ENCODE measurements at places on chromosomes 13 and 19.

DNA sequence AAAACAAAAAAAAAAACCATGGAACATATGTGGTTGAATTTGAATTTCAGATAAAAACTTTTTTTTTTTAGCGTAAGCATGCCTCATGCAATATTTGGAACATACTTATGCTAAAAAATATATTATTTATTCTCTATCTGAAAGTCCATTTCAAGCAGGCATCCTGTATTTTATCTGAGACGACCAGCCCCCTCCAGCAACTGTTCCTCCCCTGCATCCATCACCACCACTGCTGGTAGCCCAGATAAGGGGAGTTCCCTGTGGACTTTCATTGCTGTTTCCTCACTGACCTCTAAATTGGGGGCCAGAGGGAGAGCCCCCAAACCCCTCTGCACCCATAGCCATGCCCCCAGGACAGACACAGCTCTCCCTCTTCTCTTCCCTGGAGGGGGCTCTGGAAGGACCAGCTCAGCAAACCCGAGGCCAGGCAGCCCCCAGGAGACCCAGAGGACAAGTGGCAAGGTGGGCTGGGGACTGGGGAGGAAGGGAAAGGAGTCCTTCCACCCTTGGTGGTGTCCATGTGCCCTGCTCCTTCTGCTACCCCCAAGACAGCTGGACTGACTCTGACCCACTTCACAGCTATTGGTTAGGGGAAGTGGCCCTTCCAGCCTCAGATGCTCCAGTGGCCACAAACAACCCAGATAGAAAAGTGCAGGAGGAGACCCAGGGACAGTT, 6.6 kb upstream of the SIGLEC12 start:
- DNase-seq: no peak

- DNase-seq: peak; percentile 84
Measured at GRCh38 chr13:30802953-30803478, 67.7 kb downstream of the ALOX5AP start.

GRCh38 chr13:20495087-20496023, 30.3 kb downstream of the CRYL1 start:
- peak; percentile 64 for DNase-seq

GRCh38 chr13:19172647-19173030, 9.0 kb downstream of the TUBA3C start:
- no peak for DNase-seq

- DNase-seq: no peak
Measured at GRCh38 chr13:41488124-41488523, 30.8 kb downstream of the RGCC start.

GRCh38 chr13:112127564-112128330, 60.8 kb downstream of the SOX1 start:
- DNase-seq: no peak

DNA sequence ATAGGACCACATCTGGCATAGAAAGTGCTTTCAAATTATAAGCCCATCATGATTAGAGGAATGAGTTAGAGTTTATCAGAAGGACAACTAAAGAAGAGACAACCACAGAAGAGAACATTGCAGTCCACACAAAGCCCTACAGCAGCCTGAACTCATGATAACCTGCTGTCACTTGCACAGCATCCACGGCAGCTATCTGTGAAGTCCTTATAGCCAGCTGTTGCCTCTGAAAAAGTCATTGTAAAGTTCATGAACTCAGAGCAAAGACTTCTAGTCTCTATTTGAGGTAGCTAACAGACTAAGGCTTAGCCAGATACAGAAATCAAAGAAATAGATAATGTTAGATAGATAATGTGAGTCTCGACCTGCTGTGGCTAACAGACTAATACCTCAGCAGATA, 450.0 kb downstream of the KLF5 start:
- no peak for DNase-seq

DNA sequence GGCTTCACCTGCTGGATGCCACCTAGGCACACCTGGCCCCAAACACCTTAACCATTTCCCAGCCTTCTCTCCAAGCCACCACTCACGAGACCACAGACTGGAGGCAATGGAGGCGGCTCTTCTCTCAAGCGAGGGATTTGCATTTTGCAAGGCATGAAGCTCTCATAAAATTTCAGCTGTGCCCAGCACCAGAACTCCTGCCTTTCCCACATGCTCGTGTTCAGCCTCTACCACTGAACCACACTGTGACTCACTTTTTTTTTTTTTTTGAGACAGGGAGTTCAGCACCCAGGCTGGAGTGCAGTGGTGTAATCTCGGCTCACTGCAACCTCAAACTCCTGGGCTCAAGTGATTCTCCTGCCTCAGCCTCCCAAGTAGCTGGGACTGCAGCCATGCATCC, 10.6 kb downstream of the NANOS3 start:
- DNase-seq: no peak

DNA sequence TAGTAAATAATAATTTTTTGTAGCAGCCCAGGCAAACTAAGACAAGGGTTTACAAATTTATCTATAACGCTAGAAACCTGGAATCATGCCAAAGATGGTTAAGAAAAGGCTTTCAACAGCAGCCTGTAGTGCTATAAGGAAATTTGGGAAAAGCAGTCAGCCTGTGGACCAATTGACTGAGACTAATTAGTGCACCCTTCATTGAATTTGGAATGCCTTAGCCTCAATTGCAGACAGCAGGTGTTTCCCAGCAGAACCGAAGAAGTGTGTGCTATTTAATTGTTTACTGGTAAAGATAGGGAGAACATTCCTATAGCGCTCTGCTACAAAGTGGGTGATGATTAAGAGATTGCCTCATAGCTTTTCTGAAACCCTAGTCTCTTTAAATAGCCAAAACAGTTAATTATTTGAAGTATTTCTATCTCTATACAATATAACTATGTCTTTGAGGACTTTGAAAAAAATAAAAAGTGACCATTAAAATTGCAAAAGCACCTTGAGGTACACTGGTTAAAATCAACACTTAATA, 1884.3 kb upstream of the PCDH20 start:
- DNase-seq: no peak

- DNase-seq: no peak
Measured at GRCh38 chr19:22935151-22935550, 67.8 kb downstream of the ZNF728 start.

GRCh38 chr13:103299079-103299478, 232.9 kb upstream of the SLC10A2 start:
- no peak for DNase-seq

DNA sequence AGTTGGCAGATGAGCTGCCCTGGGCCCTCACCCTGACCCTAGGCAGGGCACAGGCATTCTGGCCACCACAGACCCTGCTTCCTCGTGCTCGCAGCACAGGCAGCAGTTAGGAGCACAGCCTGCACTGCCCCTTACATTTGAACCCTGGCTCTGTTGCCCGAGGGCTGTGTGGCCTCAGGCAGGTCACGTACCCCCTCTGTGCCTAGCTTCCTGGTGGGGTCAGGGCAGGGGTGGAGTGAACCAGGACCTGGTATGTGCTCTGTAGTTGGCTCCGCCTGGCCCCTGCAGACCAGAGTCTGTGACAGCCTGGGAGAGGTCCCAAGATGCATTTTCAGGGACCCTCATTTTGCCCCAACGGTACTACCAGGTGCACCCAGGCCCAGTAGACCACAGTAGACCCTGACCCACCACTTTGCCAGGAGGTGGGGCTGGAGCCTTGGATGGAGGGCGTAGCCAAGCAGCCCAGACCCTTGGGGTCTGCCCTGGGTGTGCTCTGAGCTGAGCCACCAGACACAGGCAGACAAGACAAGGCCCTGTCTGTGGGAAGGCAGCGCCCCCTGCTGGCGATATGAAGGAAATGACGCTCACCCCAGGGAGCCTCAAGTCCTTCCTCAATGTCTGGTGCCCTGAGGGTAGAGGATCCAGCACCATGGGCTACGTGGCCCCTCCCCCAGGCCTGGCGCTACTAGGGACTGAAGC, 9.1 kb downstream of the LYL1 start:
- peak; percentile 84 for DNase-seq

GRCh38 chr19:13959141-13959961, 7.0 kb downstream of the DCAF15 start:
- no peak for DNase-seq

DNA sequence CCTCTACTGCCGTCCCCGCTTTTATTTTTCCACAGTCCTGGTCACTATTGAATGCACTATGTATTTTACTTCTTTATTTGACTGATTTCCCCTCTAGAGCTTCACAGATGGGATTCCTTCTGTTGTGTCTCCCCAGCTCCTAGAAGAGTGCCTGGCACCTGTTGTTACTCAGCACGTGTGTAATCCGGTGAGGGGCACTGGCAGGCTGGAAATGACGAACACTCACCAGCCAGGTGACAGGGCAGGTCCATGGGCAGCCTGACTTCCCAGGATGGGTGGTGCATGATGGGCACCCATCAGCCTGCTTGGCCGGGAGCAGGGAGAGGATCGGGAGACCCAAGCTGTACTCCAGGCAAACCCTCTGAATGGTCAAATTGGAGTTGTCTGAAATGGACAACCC, 67.2 kb downstream of the CEBPG start:
- no peak for DNase-seq

- no peak for DNase-seq
Measured at GRCh38 chr19:6263735-6264444, 15.9 kb downstream of the MLLT1 start.

GRCh38 chr13:19182536-19182935, 912 bp upstream of the TUBA3C start:
- DNase-seq: no peak

DNA sequence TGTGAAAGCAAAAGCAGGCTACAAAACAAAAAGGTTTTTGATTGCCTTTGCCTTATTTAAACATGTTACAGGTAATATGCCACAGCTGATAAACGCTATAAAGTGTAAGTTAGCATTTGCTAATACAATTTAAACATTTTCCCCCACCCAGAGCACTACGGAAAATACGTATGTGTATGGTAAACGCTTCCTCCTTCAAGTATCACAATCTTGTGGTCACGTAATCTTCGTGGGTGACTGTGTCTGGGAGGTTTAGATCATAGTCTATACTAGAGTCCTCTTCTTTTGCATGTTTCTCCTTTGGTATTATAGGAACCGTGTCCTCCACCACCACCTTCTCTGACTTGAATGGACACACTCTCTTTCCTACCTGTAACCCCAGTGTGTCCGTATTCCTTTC, 38.1 kb upstream of the POSTN start:
- no peak for DNase-seq

GRCh38 chr19:55146078-55146704, 2.8 kb downstream of the TNNT1 start:
- peak; percentile 39 for DNase-seq

GRCh38 chr13:87147076-87147475, 524.1 kb upstream of the SLITRK5 start:
- DNase-seq: no peak

- DNase-seq: no peak
Measured at GRCh38 chr13:22108283-22108942, 437.5 kb downstream of the FGF9 start.

DNA sequence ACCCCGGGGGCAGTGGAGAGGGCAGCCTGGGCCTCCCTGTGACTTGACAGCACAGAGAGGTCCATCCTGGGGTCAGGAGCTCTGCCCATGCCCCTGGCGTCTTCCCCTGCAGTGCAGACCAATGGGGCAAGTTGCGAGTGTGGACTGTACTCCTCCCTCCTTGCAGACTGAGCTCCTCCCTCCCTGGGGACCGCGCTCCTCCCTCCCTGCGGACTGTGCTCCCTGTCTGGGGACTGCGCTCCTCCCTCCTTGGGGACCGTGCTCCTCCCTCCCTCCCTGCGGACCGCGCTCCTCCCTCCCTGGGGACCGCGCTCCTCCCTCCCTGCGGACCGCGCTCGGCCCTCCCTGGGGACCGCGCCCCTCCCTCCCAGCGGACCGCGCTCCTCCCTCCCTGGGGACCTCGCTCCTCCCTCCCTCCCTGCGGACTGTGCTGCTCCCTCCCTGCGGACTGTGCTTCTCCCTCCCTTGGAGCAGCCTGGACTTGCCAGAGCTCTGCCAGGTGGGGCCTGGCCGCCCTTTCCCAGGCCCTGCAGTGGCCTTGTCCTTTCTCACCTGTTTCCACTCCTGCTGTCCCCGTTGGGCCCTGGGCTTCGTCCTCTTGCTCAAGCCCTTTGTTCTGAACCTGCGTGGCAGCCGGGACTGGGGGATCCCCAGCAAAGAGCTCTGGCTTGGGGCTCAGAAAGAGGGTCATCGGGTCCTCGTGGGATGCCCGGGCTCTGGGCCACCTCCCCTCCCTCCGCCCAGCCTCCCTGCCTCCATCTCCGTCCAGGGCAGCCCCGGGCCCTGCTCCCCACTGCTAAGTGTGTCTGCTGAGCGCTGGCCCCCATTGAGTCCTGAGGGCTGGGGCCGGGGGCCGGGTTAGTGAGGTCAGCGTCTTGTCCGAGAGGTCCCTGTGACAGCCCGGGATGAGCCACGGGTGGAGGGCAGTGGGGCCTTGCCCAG, 6.8 kb downstream of the GAMT start:
- DNase-seq: no peak

DNA sequence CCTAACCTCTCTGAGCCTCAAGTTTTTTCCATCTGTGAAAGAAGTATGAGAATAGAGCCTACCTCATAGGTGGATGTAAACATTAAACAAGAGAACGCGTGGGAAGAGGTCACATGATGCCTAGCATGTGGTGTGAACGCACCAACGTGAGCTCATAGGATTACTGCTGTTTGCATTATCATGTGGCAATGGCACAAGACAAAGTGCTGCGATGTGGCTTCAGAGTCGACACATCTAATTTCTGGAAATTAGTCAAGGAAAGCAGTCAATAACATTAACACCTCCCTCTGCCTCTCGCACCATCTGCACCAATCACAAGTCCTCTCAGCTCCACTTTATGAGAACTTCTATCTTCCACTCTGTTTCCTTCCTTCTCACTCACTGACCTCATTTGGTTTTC, 489.7 kb downstream of the COG6 start:
- DNase-seq: no peak

DNA sequence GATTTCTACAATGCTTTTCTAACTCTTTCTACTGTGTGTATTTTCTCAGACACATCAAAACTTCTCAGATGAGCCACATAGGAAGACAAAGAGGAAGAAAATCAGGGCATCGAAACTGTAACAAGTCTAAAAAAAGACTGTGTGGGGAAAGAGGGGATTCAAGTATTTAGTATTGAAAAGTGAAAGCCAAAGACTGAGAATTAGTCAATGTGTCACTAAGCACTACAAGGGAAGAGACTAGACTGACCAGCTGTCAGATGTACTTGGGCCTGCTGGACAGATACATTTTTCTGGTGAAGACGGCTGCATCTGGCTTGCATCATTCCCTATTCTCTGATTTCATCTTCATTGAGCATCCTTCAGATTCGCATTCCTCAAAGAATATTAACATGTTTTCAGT, 25.4 kb downstream of the COMMD6 start:
- DNase-seq: no peak

GRCh38 chr19:11434703-11435056, 241 bp downstream of the ODAD3 start:
- DNase-seq: no peak

DNA sequence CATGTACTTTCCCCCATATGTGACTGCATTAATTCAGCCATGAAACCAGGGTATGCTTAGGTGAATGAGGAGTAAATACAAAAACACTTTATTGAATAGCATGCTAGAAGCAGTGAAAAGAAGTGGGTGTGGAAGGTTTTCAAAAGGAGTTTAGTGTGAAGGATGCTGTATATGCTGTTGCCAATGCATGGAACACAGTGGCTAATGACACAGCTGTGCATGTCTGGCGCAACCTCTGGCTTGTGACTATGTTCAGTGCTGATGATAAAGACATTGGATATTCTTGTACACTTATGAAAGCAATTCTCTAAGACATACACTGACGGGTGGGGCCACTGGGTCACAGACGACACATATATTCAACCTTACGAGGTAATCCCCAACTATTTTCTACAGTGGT, 55.2 kb downstream of the SOX21 start:
- DNase-seq: no peak

GRCh38 chr19:49335071-49335783, at the start of gene CD37:
CD37 (plus strand) TSS chr19:49335406; CDS start chr19:49335541, 135 bp downstream.
- DNase-seq: no peak

All from nephron progenitor cell (in vitro differentiated cells).